CD4-positive, alpha-beta T cell treated with Interleukin-10 for 1 hour (primary cell): ENCODE measurements at places on chromosomes 3 and 15.

DNA sequence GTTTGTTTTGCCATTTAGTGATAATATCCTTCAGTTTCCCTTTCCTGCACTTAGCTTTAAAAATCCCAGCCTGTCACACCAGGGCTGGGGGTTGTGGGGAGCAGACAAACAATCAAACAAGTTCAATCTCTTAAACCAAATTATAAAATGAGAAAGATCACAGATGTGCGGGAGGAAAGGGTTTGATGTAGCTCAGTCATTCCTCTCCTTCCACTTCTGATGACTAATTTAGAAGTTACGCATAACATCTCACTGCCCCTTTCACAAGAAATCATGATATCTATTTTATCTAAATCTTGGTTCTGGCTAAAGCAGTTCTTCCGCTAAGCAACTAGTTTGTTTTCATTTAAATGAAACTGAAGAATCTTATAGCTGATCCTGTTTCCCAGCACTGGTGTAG, 34.1 kb upstream of the ATG7 start:
- no peak for DNase-seq

DNA sequence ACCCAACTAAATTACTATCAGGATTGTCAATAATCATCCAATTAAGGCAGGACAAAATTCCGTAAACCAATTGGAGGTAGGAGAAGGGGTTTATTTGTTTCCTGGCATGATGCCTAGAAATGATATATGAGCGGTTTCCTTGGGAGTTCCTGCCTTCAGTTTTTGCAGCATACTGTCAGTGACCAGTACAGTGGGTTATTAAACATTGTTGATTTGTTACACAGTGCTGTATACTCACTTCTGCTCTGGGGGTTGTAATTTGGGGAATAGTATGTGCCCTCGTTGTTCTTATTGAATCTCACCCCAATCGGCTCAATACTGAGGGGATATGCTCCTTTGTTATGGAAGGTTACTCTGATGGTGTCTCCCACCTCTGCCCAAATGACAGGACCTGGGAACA, 22.2 kb downstream of the CP start:
- DNase-seq = no peak

DNA sequence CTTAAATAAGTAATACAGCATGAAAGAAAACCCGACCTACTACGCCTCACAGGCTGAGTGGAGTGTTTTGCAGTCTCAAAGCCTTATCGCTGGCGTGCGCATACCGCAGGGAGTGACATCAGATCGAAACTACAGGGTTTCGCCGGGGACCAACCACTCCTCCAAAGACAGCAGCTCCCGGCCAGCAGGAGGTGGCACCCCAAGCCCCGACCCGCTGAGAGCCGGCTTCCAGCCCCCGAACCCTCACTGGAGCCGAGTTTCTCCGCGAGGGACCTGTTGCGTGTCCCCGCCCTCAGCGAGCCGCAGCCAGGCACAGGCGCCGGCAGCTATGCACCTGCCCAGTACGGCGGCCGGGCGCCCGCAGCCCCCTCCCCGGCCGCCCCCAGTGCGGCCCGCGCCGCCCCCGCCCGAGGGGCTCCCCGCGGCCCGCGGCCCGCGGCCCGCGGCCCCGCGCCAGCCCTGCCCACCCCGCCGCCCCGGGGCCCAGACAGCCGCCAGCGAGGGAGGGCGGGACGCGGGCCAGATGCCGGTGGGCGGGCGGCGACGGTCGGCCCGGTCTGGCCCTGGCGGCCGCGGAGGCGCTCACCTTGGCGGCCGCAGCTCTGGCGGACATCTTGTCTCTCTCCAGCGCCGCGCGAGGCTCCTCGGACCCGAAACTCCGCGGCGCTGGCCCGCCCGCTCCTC, 710 bp downstream of the TJP1 start:
- no peak for DNase-seq

- no peak for DNase-seq
Measured at GRCh38 chr3:41502023-41502422, 302.7 kb downstream of the CTNNB1 start.

- DNase-seq = no peak
Measured at GRCh38 chr3:77242371-77242770, 202.5 kb downstream of the ROBO2 start.

GRCh38 chr15:58568157-58568571, 136.4 kb downstream of the LIPC start:
- no peak for DNase-seq

GRCh38 chr15:98778263-98778959, 130.1 kb downstream of the IGF1R start:
- DNase-seq = no peak
